Muscle of leg (tissue), 16 donors: ENCODE measurements at places on chromosomes 12 and 14. TPM values are rescaled to one million over a fixed set of nuclear protein-coding genes. Genes with fewer than 3 reads are reported as not detected.

GRCh38 chr12:2455410-2455809 is 339.4 kb upstream of the FKBP4 start:
- peaks cover 2% of the 10 kb centered on the region for H3K27me3 ChIP-seq
- no peak overlapping the region for H3K4me3 ChIP-seq
- H3K4me1 ChIP-seq, result peaks cover 3% of the 10 kb centered on the region
- no peak for DNase-seq

Gene CRIP1
- 61.2 TPM for polyA plus RNA-seq

Gene CD69
- polyA plus RNA-seq, result 0.92 TPM

Gene SUSD6
- 13.5 TPM for polyA plus RNA-seq

GRCh38 chr12:47193066-47193465 is 113.3 kb upstream of the AMIGO2 start:
- no peak overlapping the region for H3K4me3 ChIP-seq
- H3K27ac ChIP-seq, result no peak overlapping the region
- H3K4me1 ChIP-seq, result no peaks in the 10 kb centered on the region
- no peaks in the 10 kb centered on the region for H3K36me3 ChIP-seq
- H3K27me3 ChIP-seq, result no peaks in the 10 kb centered on the region

- peaks cover 4% of the 10 kb centered on the region for H3K36me3 ChIP-seq
- no peak overlapping the region for H3K4me3 ChIP-seq
- DNase-seq, result no peak
- H3K27me3 ChIP-seq, result no peaks in the 10 kb centered on the region
- no peak overlapping the region for H3K27ac ChIP-seq
These were observed 64.3 kb downstream of the PCNX1 start for GRCh38 chr14:70971560-70971959.

GRCh38 chr14:52399104-52399503 is 85.0 kb downstream of the PTGER2 start:
- no peak for DNase-seq
- no peak overlapping the region for H3K27ac ChIP-seq
- peaks cover 2% of the 10 kb centered on the region for H3K27me3 ChIP-seq
- H3K4me1 ChIP-seq, result peaks cover 4% of the 10 kb centered on the region

Gene IFNG-AS1
- 0.31 TPM for polyA plus RNA-seq

Gene SPIC
- polyA plus RNA-seq, result not detected

GRCh38 chr12:111436266-111436665 is 30.5 kb downstream of the SH2B3 start:
- H3K4me1 ChIP-seq, result peaks cover 38% of the 10 kb centered on the region
- H3K4me3 ChIP-seq, result no peak overlapping the region
- H3K27ac ChIP-seq, result no peak overlapping the region

DNA sequence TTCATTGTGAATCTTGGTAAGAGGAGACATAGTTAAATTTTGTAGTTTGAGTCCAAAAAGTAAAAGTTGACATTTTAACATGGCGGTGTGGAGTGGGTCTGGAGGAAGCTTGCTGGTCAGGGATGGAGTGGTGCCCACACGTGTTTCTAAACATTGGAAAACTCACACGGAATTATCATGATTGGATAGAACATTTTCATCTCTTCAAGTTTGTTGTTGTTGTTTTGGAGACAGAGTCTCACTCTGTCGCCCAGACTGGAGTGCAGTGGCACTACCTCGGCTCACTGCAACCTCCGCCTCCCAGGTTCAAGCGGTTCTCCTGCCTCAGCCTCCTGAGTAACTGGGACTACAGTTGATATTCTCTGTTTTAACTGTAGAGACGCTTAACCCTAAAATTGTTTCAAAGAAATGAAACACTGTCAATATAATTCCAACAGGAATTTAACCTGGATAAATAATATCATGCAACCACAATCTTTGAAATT is 502 bp upstream of the MBIP start:
- no peaks in the 10 kb centered on the region for H3K36me3 ChIP-seq
- peak overlapping the region; percentile 59 for H3K27ac ChIP-seq
- no peak for DNase-seq
- H3K4me3 ChIP-seq, result peak overlapping the region; percentile 93
- H3K27me3 ChIP-seq, result peaks cover 4% of the 10 kb centered on the region

DNA sequence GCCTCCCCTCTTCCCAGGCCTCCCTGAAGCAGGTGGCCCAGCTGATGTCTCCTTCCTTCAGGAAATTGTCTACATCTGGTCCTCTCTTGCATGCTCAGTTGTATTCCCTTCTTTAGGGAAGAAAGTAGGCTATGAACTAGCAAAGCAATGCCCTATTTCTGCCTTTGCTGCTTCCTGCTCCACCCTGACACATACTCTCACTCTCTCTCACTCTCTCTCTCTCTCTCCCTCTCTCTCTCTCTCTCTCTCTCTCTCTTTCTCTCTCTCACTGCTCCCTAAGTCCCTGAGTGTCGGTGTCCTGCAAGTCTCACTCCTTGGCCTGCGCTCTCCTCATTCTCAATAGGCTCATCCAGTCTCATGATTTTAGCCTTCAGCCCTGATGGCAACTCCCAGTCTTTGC is 19.4 kb upstream of the PARP11 start:
- no peaks in the 10 kb centered on the region for H3K27me3 ChIP-seq
- no peak for DNase-seq
- peaks cover 6% of the 10 kb centered on the region for H3K4me1 ChIP-seq
- H3K4me3 ChIP-seq, result no peak overlapping the region
- no peak overlapping the region for H3K27ac ChIP-seq

Gene ACTR10
- polyA plus RNA-seq, result 67.4 TPM

Gene ANKRD33
- 0.09 TPM for polyA plus RNA-seq

Gene SLC25A21
- 3.3 TPM for polyA plus RNA-seq

DNA sequence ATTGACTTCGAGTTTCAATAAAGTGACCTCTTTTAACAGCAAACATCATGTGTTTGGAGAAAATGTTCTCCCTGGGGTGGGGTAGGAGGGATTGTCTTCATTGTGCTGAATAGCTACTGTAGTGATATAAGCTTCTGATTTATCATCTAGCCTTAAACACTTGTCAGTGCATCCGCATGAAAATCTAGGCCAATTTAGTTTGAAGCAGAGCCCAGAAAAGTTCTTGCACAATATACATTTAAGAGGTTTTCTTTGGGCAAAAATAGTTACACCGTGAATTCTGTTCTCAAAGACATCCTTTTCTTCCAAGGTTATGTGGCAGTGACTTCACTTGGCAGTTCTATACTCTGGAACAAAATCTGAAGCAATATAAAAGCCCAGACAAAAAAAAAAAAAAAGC is 136.0 kb upstream of the IFNG-AS1 start:
- H3K27me3 ChIP-seq, result no peaks in the 10 kb centered on the region
- DNase-seq, result peak; percentile 92
- no peaks in the 10 kb centered on the region for H3K36me3 ChIP-seq
- no peaks in the 10 kb centered on the region for H3K4me1 ChIP-seq
- no peak overlapping the region for H3K4me3 ChIP-seq
- peak overlapping the region; percentile 53 for H3K27ac ChIP-seq

Gene PAX9
- polyA plus RNA-seq, result 0.36 TPM

DNA sequence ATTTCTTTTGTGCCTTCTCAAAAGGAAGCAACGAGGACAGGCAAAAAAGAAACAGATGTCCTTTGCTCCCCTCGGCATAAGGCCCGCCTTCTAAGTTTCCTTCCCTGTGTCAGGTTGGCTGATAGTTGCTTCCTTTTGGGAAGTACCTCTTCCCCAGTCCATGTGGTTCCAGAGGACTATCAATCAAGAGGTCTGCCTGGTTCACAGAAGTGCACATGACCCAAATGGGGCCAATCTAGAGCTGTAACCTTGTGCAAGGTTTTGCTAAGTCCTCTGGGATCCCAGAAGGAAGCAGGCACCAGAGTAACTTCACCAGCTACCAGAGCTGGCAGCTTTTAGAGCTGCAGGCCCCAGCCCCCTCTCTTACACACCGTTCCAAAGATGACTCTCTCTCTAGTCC is 42.6 kb downstream of the TMEM63C start:
- DNase-seq, result no peak
- no peak overlapping the region for H3K4me3 ChIP-seq
- H3K4me1 ChIP-seq, result no peaks in the 10 kb centered on the region
- no peaks in the 10 kb centered on the region for H3K36me3 ChIP-seq
- peaks cover 2% of the 10 kb centered on the region for H3K27me3 ChIP-seq

DNA sequence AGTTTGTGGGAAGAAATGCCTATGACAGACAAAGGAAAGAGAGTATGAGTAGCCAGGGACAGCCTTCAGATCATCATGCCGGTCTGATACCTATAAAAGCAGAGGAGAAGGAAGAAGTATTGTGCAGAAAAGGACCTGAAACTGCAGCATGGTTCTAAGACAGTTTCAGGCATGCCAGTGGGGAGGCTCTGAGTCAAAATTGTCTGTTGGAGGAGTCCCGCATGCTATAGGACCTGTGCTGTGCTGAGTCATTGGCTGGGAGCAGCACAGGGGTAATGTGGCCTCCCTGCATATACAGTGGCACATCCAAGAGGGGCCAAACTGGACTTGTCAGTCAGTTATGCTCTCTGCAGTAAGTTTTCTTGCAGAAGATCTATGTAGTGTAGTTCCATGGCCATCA is 40.7 kb downstream of the NEUROD4 start:
- no peaks in the 10 kb centered on the region for H3K36me3 ChIP-seq
- DNase-seq, result no peak
- H3K4me1 ChIP-seq, result peaks cover 8% of the 10 kb centered on the region
- H3K27ac ChIP-seq, result no peak overlapping the region

DNA sequence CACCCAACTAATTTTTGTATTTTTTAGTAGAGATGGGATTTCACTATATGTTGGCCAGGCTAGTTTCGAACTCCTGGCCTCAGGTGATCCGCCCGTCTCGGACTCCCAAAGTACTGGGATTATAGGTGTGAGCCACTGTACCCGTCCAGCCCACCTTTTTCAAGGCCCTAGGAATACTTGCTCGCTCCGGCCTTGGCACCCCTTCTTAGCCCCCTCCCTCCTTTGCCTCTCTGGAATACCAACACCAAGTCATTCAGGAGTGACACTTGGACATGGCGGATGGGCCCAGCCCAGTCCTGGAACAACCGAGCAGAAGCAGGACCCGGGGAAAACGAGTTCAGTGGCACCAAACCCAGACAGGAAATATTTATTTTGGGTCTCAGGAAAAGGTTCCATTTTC is 29.1 kb downstream of the PLEKHG3 start:
- H3K4me3 ChIP-seq, result no peak overlapping the region
- DNase-seq, result no peak
- peaks cover 7% of the 10 kb centered on the region for H3K4me1 ChIP-seq
- H3K27ac ChIP-seq, result no peak overlapping the region
- no peaks in the 10 kb centered on the region for H3K27me3 ChIP-seq
- H3K36me3 ChIP-seq, result peaks cover 69% of the 10 kb centered on the region

Gene RAD9B
- 1.9 TPM for polyA plus RNA-seq
